ENCODE measurements at places on chromosomes 1 and 21.

- DNase-seq: no peak
These were observed 4.8 kb upstream of the HRNR start for GRCh38 chr1:152228831-152229230.

- no peak for DNase-seq
These were observed 14.2 kb upstream of the LRRC8D start for GRCh38 chr1:89806616-89807015.

- no peak for DNase-seq
These were observed 65.4 kb upstream of the SMYD2 start for GRCh38 chr1:214215583-214215982.

DNA sequence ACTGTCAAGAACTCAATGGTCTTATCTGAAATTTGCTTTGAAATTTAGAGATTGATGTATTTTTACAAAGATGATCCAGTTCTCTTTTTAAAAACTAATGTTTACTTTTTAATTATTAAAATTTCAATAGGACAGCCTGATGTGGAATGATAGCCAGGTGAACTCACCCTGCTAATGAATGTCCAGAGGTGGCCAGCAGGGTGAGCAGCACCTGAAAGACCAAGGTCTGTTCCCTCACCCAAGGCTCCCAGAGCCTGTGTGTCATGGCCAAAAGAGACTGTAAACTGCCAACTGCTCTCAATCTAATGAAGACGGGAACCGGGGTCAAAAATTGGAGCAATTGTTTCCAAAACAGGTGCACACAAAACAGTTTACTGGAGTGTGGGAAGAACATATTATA, 340.4 kb downstream of the DISC1 start:
- DNase-seq: no peak

GRCh38 chr1:222583079-222583478, 6.7 kb downstream of the TAF1A start:
- DNase-seq: no peak

GRCh38 chr1:21503706-21504377, 5.4 kb upstream of the ALPL start:
- DNase-seq: no peak

GRCh38 chr21:16357994-16358393, 628.2 kb downstream of the USP25 start:
- DNase-seq: no peak

DNA sequence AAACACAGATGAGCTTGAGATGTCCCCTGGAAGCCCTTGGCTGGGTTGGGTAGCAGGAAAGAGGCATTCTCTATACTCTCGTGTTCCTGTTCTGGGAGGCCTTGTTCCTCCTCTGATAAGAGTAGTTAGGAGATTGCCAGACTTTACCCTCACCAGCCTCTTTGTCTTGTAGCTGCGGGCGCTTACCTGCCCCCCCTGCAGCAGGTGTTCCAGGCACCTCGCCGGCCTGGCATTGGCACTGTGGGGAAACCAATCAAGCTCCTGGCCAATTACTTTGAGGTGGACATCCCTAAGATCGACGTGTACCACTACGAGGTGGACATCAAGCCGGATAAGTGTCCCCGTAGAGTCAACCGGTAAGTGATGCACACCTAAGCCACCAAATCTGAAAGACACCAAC, 5.2 kb downstream of the AGO1 start:
- no peak for DNase-seq

DNA sequence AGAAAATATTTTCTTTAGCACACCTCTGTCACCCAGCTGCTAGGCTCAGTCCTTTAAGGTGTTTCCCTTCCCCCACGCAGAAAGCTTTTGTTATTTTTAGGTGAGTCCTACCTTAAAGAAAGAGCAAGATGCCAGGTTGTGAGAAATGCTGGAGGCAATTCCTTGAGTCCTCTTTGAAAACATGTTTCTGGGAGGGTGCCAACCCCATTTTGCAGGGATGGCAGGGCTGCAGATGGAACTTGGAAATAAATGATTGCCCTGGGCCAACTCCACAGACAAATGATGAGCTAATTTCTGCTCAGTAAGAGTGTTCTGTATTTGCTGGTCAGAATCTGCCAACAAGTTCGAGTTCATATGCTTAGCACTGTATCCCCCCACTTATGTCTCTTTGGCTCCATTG, 119.2 kb upstream of the RAB3GAP2 start:
- no peak for DNase-seq

DNA sequence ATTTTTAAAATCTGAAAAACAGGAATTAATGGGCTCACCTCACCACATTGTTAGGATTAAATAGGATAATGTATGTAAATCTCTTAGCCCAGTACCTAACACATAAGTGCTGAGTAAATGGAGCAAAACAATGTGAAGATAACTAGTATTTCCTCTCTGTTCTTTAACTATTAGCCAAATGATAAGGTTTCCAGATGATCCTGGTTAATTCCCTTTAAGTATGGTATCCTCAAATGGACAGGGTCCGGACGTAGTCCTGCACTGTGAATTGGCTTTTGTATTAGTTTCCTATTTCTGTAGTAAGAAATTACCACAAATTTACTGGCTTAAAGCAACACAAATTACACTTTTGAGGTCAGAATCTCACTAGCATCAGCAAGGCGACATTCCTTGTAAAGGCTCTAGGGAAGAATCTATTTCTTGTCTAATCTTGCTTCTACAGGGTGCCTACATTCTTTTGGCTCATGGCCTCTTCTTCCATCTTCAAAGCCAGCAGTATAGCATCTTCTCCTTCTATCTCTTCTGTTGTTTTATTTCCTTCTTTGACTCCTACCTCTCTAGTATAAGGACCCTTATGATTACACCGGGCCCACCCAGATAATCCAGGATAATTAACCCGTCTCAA, 17.1 kb downstream of the SCAF4 start:
- DNase-seq: no peak

- no peak for DNase-seq
These were observed 16.7 kb downstream of the AMPD2 start for GRCh38 chr1:109636201-109636952.

- no peak for DNase-seq
These were observed 55.3 kb downstream of the RIPK4 start for GRCh38 chr21:41711416-41712007.

DNA sequence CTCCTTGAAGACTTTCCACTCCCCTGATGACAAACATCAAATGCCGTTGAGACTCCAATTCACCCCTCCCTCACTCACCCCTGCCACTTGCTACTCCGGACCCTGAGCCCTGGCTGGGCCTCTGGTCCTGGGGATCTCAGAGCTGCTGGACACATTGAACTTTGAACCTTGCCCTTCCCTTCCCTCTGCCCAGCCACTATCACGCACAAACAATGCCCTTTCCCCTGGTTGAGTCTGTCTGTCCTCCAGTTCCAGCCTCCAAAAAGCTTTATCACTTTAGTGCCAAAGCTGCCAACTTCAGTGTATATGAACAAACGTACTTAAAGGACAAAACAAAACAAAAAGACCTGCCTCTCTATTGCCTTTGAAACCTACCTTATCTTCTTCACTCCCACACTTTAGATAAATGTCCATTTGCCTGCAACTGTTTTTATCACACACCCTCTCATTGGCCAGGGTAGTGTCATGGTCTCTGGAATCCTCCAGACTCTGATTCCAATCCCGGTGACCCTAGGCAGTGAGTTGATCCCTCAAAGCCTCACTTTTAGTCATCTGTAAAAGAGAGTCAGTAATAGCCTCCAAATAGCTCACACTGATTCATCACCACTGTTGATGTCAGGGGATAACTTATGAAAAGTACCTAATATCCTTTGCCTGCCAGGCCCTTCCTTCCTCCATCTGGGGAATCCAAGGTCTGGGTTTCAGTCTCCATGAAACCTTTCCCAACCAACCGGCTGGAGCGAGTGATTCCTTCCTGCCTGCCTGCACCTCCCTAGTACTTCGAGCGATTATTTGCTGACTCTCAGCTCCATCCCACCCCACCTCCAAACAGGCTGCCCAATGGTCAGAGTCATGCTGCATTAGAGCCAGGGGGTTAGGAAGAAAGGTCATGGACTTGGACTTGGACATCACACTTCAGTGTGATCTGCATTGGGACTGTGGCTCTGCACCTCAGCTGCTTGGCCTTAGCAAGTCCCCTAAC, 15.9 kb upstream of the SPOCD1 start:
- no peak for DNase-seq

DNA sequence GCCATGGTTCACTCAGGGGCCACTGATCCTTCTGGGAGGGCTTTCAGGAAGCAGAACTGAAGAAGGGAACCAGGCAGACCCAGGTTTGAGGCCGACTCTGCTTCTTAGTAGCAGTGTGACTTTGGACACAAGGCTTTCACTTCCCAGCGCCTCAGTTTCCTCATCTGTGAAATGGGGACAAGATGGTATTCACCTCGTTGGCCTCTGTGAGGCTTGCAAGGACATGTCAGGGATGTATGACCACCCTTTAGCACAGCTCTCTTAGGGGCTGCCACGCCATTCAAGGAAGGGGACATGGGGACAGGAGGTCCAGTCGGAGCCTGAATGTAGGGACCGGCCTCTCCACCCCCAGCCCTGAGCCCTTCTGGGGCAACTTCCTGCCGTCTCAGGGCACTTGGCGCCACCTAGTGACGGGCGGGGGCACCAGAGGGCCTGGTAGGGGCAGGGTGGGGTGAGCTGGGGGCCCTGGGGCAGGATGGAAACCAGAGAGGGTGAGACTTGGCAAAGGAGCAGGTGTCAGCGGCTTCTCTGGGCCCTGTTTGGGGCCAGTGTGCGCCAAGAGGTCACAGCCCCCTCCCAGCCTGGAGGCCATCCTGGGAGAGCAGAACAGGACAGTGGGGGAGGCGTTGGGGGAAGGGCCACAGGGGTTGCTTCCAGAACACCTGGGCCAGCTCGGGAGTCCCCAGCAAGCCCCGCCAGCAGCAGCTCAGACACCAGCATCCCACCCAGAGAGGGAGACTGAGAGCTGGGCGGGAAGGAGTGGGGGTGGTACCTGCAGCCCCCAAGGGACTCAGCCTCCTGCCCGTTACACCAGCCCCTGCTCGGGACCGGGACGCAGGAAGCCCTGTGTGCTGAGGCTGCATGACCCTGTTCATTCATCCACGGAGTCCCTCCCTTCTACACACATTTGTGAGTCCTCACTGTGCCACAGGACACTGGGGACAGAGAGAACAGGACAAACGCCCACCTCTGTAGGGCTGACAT, 102.5 kb upstream of the TARDBP start:
- DNase-seq: peak; percentile 69

DNA sequence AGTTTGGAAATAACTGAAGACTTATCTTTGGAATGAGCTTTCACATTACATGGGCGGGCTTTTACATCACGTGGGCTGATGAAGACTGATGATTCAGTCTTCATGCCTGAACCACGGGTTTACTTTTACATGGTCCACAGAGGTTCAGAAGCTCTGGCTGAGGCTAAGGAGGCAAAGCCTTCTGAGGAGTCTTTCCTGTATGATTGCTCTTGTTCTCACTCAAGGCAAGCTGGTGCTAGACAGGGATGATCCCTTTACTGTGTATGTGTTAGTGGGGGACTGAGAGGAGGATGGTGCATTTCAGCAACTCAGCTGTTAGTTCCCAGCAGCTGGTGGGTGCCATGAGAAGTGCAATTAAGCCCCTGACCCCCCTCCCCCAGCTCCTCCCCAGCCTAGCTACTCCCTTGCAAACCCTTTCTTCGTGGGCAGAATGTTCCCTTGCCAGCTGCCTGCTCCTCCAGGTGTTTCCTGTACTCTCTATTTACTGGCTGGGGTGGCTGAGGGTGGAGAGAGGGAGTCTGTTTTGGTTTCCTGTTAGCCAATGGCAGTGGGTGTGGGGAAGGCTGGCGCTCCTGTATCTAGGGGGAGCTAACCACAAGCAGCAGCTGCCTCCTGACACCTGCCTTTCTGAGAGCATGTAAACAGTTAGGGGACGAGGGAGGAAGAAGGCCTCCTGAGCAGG, 15.4 kb downstream of the BTG2 start:
- DNase-seq: peak; percentile 43

DNA sequence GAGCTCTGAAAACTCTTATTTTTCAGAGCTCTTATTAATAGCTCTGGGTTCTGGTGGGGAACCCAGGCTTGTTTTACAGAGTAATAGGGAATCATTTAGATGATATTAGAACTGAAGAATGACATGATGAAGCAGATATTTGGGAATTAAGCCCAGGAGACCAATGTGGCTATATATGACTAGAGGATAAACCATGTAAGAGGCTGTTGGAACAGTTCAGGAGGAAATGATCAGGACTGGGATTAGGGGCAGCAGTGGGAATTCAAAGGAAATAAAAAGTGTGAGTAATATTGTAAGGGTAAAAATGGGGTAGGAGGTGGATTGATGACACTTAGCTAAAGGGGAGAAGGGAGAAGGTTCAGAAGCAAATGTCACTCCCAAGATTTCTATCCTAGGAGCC, 58.6 kb downstream of the GIPC2 start:
- DNase-seq: no peak

DNA sequence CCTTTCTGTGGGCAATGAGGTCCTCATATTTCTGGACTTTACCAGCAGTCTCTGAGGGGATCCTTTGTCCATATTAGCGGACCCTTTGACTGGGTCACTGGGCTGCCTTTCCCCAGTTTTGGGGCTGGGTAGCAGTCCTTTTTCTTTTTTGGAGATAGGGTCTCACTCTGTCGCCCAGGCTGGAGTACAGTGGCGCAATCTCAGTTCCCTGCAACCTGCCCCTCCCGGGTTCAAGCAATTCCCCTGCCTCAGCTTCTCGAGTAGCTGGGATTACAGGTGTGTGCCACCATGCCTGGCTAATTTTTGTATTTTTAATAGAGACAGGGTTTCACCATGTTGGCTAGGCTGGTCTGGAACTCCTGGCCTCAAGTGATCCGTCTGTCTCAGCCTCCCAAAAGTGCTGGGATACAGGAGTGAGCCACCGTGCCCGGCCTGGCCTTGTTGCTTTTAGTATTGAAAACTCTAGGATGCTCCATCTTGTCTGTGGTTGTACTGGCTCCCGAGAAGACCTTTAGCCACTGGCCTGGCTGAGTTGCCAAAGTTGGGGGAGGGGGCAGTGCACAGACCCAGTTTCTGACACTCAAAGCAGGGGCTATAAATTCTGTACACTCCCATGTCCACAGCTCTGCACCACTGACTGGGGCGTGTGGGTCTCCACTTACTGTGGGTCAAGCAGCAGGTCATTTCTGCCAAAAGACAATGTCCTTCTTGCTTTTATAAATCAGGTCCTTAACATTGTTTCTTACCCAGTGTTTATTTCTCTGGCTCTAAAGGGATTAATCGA, 33.1 kb downstream of the MAN1C1 start:
- DNase-seq: no peak

DNA sequence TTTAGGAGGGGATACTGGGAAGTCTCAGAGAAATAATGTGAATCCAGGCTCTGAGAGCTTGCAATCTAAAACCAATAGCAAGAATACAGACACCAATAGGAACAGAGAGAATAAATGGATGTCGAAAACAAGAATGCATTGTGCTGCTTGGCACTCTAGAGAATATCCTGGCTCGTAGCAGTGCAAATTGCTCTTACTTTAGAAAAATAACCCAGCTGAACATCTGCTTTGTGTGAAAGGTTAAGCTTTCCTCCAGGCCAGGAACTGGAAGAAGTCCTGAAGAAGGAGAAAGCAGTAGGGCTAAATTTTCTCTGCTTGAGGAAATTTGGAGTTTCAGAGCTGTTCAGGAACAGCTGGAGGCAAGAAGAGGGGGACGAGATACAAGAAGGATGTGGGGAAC, 382.3 kb downstream of the HHIPL2 start:
- DNase-seq: no peak

- no peak for DNase-seq
These were observed 10.4 kb upstream of the ACOT11 start for GRCh38 chr1:54537611-54538010.

Data from effector CD8-positive, alpha-beta T cell (primary cell).